ENCODE measurements at places on chromosomes 3 and 15. TPM values are rescaled to one million over a fixed set of nuclear protein-coding genes. Genes with fewer than 3 reads are reported as not detected.

- no peak overlapping the region for H3K27ac ChIP-seq
- no peak overlapping the region for H3K4me3 ChIP-seq
- DNase-seq, result no peak
These were observed 97.6 kb upstream of the PSMD6 start for GRCh38 chr3:64120876-64121275.

DNA sequence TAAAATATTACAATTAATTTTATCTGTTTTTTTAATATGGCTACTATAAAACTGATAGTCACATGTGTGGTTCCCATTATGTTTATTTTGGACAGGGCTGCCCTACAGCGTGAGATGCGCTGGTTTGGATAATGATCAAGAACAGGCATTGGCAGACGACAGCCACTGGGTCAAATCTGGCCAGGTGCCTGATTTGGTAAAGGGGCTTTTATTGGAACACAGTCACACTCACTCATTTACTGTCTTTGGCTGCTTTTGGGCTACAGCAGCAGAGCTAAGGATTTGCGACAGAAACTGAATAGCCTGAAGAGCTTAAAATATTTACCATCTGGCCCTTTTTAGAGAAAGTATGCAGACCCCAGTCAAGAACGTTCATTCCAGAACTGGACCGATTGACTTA, 724.2 kb upstream of the CFAP20DC start:
- no peaks in the 10 kb centered on the region for H3K36me3 ChIP-seq
- no peak overlapping the region for H3K27ac ChIP-seq
- no peaks in the 10 kb centered on the region for H3K27me3 ChIP-seq
- no peak for DNase-seq
- H3K4me3 ChIP-seq, result no peak overlapping the region

DNA sequence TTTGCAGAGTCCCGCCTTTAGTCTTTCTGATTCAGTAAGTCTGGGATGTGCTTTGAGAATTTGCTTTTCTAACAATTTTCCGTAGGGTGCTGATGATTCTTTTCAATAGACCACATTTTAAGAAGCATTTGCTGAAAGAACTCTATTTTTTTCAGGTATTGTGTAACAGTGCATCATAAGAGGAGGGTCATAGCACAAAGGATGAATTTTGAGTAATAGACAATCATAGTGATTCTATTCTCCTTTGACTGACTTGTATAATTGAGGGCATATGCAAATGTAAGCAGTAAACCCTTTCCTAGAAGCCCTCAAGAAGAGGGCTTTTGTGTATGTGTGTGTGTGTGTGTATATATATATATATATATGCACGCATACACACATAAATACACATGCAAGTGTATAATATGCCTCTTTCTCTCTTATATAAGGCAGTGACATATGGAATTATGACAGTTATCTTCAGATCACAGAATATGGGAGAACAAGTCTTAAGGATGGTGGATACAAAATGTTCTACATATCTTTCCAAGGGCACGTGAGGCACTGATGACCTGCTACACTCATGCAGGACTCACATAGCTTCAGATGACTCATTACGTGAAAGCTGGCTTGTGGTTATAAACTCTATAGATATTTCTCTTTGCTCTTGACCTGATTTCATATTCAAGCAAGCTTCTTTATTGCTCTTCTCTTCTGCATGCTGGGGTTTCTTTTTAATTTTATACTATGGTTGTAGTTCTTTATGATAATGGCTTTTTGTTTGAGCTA, 6.5 kb upstream of the PLSCR1 start:
- no peaks in the 10 kb centered on the region for H3K4me1 ChIP-seq
- H3K4me3 ChIP-seq, result no peak overlapping the region
- H3K27me3 ChIP-seq, result no peaks in the 10 kb centered on the region
- no peak overlapping the region for H3K27ac ChIP-seq

DNA sequence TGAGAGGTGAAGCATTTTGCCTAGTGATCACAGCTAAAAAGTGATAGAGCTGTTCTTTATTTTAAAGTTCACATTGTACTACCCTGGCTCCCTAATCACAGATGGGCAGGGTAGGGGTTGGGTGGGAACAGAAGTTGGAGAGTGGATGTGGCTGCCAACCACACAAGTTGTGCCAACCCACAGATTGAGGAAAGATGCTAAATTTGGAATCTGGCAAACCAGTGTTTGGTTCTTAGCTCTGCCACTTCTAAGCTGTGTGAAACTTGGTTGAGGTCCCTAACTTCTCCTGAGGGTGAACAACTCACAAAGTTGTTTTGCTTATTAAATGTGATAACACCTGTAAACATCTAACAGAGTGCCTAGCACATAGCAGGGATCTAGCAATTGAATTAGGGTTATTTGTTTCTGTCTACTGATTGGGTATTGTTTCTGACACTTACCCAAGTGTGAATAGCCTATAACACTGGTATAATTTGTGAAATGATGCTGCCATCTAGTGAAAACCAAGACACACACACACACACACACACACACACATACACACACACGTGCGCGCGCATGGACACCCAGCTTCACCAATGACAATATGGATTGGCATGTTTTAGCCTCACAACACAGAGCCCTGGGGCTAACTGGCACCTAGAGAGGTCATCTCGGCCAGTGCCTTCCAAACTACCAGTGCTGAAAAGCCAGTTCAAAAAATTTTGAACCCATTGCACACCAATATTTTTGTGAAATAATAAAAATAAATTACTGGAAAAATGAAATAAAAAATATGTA, 25.3 kb downstream of the ADGRG7 start:
- no peaks in the 10 kb centered on the region for H3K4me1 ChIP-seq
- H3K36me3 ChIP-seq, result no peaks in the 10 kb centered on the region
- no peaks in the 10 kb centered on the region for H3K27me3 ChIP-seq
- H3K4me3 ChIP-seq, result no peak overlapping the region
- H3K27ac ChIP-seq, result no peak overlapping the region

GRCh38 chr3:171654809-171655208, 155.5 kb downstream of the PLD1 start:
- no peaks in the 10 kb centered on the region for H3K36me3 ChIP-seq
- peak overlapping the region; percentile 13 for H3K27ac ChIP-seq
- H3K27me3 ChIP-seq, result no peaks in the 10 kb centered on the region
- H3K4me3 ChIP-seq, result no peak overlapping the region
- peaks cover 10% of the 10 kb centered on the region for H3K4me1 ChIP-seq

DNA sequence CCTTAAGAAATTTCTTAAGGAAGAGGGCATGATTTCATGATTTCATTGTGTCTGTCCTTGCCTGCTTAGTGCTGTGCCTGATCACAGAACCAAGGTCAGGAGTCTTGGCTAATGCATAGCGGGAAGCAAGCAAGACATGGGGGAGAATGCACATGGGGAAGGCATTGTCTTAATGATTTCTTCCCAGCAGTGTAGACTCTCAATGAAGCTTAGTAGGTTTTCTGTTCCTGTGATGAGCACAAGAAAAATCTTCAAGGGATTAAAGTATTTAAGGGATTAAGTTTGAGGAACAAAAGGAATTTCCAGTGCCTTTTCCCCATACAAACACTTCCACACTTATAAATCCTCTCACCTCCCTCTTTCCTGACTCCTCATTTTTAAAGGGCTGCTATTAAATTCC, 46.9 kb upstream of the SEMA6D start:
- no peak overlapping the region for H3K27ac ChIP-seq
- no peaks in the 10 kb centered on the region for H3K36me3 ChIP-seq
- H3K4me1 ChIP-seq, result no peaks in the 10 kb centered on the region

DNA sequence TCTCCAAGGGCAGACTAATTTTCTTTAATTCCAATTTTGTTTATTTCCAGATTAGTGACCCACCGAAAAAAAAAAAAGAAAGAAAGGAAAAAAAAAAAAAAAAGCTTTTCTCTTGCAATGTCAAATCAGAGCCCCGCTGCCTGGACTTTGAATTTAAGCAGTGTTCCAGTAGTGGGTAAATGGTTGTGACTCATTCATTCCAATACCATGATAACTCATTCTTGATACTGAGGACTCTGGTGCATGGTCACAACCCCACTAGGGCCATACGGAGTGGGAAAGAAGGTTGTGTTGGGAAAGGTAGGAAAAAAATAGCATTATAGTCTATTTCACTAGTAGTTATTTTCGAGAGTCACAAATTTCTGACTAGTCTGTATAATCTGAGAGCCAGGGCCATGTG, 59.1 kb upstream of the COL8A1 start:
- peaks cover 2% of the 10 kb centered on the region for H3K27me3 ChIP-seq
- H3K36me3 ChIP-seq, result no peaks in the 10 kb centered on the region
- H3K4me1 ChIP-seq, result no peaks in the 10 kb centered on the region
- no peak for DNase-seq

- no peak overlapping the region for H3K27ac ChIP-seq
- no peaks in the 10 kb centered on the region for H3K27me3 ChIP-seq
- H3K4me1 ChIP-seq, result no peaks in the 10 kb centered on the region
- DNase-seq, result no peak
- no peak overlapping the region for H3K4me3 ChIP-seq
- no peaks in the 10 kb centered on the region for H3K36me3 ChIP-seq
These were observed 29.1 kb downstream of the HDC start for GRCh38 chr15:50236433-50236832.

CCR3 gene
- total RNA-seq, result not detected

CX3CR1 gene
- total RNA-seq, result 1.9 TPM

KBTBD13 gene
- total RNA-seq, result 5.0 TPM

PP2D1 gene
- total RNA-seq, result not detected

DNAH12 gene
- 0.05 TPM for total RNA-seq

KPNA4 gene
- 209 TPM for total RNA-seq

SLC7A14 gene
- not detected for total RNA-seq
